AG08395 (cell line): ENCODE measurements at places on chromosomes 7 and 10.

DNA sequence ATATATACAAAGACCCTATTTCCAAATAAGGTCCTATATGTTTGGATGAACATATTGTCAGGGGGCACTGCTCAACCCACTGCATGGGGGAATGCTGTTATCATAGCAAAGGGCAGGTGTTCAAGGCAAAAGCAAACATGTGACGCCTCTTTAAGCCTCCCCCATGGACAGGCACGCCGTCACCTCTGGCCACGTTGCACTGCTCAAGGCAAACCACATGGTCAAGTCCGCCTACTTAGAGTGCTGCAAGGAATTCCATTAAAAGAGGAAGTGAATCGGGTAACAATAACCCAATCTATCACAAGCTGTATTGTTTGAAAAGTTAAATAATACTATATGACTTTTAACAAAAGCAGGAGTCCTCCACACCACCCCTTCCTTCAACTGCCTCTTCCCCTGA, 8.8 kb upstream of the CALD1 start:
- no peak for DNase-seq

DNA sequence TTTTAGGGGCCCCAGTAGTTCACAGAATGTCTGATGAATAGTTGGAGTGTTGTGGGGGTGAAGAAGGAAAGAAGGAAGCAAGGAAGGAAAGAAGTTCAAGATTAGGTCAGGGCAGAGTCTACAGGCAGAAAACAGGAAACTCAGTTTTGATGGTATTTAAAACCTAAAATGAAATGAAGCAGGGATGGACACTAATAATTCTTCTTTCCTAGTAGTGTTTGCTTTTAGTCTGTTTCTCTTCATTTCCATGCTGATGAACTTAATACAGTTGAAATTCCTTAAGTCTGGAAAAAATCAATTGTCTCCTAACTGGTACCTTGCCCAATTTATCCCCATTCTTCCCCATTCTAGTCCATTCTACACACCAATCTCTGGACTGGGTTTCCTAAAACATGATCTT, 59.0 kb upstream of the GSAP start:
- no peak for DNase-seq

GRCh38 chr10:11706895-11707567, 35.2 kb upstream of the ECHDC3 start:
- no peak for DNase-seq

GRCh38 chr7:111900283-111900682, 305.9 kb downstream of the DOCK4 start:
- no peak for DNase-seq

- DNase-seq: peak; percentile 40
These were observed 126.4 kb upstream of the CCDC6 start for GRCh38 chr10:60032723-60033122.

GRCh38 chr7:445563-446288, 73.9 kb downstream of the PDGFA start:
- DNase-seq: no peak

- no peak for DNase-seq
These were observed 128.4 kb downstream of the GRK5 start for GRCh38 chr10:119335671-119336353.

- no peak for DNase-seq
These were observed 221.3 kb upstream of the SMIM30 start for GRCh38 chr7:113339661-113340060.

GRCh38 chr7:127850195-127850594, 181.0 kb downstream of the LRRC4 start:
- no peak for DNase-seq

DNA sequence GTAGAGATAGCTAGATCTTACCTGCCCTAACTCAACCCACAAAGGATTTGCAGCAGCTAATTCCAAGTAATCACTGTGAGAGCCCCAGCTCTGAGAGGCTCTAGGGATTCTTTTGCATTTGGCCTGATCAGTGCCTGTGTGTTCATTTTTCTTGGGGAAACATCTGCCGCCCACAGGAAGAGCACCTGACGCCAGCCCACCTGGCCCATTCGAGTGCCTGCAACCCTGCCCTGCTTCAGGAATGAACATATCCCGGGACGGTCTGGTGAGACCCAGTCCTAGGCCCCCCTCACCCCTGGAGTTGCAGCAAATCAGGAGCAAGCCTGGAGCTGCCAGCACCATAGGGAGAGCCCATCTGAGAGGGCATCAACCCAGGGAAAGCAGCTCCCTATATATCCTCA, 38.8 kb downstream of the GSDME start:
- DNase-seq: no peak

GRCh38 chr10:565676-566075, 123.8 kb downstream of the DIP2C start:
- no peak for DNase-seq

- no peak for DNase-seq
These were observed 70.4 kb upstream of the DNAJB12 start for GRCh38 chr10:72425133-72425532.

- no peak for DNase-seq
These were observed 8.3 kb downstream of the KAZALD1 start for GRCh38 chr10:101070098-101070497.

DNA sequence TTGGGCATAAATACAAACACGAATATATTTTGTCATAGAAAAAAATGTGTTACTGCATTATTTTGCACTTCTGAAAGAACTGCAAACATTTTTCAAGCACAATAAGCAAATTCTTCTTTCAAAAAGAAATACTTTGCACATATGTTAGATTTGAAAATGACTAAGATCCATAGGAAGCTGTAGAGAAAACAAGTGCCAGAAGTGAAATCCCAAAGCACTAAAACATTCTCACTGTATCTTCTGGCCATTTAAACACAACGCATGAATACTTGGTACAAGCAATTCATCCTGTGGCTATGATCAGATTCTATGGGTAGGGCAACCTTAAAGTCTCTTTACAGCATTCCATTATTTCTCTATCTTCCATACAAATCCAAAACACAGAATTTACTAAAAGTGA, 225.4 kb upstream of the IMMP2L start:
- no peak for DNase-seq

- DNase-seq: no peak
These were observed 183.6 kb downstream of the NRP1 start for GRCh38 chr10:33150889-33151288.

DNA sequence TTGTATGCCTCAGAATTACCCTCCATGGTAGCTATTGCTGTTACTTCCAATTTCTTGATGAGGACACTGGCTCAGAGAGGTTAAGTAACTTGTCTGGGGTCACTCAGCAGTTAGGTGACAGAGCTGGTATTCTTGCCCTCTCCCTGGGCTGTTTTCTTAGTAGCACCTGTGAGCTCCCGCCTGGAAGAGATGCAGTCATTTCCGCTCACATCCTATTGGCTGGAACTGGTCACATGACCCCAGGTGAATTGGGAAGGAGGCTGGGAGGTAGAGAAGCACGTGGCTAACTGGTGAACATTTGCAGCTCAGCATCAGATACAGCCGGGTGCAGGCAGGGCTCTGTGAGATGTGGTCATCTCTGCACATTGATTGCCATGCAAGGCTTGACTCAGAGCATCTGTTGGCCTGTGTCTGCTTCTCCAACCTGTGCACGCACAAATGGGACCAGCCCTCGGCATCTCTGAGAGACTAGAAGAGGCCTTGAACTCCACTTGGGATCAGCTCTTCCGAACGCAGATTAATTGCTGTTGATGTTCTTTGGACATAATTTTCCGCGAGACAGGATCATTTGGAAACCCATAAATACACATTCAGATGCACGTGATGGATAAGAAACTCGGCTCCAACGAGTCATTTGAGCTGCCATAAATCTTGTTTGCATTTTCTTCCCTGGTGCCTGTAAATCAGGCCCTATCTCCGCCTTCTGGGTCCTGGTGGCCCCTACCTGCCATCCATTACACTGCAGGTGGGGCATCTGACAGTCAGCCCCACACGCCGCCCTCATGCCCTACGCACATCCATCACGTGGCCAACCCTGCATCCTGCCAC, 42.8 kb downstream of the MYL10 start:
- no peak for DNase-seq
